ENCODE measurements at places on chromosomes 13 and 19. TPM values are rescaled to one million over a fixed set of nuclear protein-coding genes. Genes with fewer than 3 reads are reported as not detected.

TPTE2 gene
- 0.30 TPM for total RNA-seq

GRCh38 chr19:45409557-45409920 lies 3.1 kb downstream of the POLR1G start:
- DNase-seq = no peak

DNA sequence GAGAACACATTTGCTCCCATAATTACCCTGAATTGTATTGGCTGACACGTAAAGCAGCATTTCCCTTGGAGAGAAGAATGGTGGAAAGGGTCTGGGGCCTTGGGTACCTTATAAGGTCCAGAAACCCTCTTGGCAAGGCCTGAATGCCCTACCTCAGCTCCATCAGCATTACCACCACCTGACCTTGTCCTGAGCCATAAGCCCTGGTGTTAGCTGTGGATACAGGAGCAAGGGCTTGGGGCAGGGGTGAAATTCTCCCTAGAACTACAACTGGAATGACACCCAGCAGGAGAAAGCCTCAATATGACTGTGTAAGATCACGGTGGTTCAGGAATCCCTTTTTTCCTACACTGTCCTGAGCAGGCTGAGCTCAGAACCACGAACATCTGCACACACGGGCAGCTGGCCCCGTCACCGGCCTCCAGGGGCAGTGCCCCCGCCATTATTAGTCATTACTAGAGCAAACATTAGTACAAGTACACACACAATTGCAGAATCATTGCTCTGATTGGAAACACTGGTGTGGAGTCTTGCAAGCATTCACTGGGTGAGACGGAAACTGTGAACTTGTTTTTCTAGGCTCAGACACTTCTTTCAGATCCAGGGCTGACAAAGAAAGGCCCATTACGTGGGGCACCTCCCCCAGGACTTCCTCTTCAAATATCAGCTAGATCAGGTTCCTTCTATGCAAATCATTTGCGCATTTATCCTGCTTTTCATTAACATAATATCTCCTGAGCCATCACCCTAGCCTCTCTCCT lies 26.8 kb upstream of the MTIF3 start:
- DNase-seq = no peak

- no peak for DNase-seq
Measured at GRCh38 chr13:57326532-57326931, 159.5 kb downstream of the PRR20E start.

GRCh38 chr19:47595944-47596343 lies 13.0 kb upstream of the BICRA start:
- DNase-seq = no peak

- DNase-seq = no peak
Measured at GRCh38 chr19:49749055-49749716, 13.9 kb downstream of the TSKS start.

GRCh38 chr19:52086481-52086880 lies 9.1 kb downstream of the ZNF841 start:
- DNase-seq = no peak

Measured in spleen (tissue), 13 donors.